ENCODE measurements at places on chromosomes 2 and 18.

DNA sequence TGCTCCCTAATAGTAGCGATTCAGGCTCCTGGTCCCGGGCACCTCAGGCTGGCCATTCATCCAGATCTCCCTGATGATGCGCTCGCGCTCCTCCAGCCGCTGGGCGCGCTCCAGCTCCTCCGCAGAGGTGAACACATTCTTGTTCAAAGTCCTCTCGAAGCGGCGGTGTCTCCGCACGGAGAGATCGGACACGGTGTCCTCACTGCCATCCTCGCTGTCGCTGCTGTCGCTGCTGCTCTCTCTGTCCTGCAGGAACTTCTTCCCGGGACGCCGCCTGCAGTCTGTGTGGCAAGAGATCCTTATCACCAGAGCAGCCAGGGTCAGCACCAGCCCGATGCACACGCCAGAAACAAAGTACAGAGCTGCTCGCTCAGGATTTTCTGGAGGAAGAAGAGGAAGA is 67.5 kb downstream of the EVA1A start:
- no peak for DNase-seq

DNA sequence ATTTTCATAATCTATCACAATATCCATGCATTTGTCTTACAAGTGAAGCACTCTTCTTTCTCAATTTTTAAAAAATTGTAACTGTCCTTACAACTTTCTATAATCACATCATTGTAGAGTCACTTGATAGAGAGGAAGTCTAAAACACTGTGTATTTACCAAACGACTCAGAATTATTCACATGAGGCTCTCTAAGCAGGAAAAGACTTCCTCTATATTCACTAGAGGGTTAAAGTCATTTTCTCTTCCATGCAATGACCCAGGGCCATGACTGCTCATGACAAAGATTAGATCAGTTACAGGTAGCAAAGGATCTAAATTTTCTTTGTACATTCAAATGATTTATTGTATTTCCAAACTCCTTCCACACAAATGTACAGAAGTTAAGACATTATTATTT is 9.0 kb upstream of the SLC1A4 start:
- peak; percentile 28 for DNase-seq

DNA sequence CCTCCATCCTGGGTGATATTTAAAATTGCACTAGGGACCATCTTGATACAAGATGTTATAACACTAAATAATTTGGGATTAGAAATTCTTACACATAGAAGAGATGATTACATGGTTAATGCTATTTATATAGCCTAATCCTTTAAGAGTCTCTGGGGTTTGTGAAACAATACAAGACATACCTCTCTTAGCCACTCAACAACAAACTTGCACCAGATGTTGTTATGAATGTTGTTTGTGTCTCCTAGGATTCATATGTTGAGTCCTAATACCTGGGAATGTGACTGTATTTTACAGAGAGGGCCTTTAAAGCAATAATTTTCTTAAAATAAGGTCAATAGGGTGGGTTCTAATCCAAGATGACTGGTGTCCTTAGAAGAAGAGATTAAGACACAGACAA is 678.3 kb downstream of the NYAP2 start:
- no peak for DNase-seq

GRCh38 chr2:232292395-232293154 is 86.0 kb upstream of the ALPP start:
- DNase-seq: peak; percentile 78

DNA sequence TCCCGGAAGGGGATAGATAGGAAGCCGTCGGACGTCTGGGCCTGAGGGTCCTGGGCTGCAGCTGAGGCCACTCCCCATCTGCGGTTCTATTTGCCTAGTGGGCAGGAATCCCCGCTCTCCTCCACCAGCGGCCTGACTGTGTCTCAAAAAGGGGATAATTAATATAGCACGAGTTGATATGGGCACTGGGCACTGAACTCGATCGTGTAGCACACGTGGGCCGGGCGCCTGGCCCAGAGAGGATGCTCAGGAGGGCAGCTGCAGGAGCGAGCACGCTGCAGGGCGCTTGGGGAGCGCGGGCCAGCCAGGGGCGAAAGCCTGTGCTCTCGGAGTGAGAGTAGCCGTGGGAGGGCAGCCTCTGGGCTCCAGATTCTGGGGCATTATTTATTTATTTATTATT is 8.8 kb upstream of the GBX2 start:
- no peak for DNase-seq

DNA sequence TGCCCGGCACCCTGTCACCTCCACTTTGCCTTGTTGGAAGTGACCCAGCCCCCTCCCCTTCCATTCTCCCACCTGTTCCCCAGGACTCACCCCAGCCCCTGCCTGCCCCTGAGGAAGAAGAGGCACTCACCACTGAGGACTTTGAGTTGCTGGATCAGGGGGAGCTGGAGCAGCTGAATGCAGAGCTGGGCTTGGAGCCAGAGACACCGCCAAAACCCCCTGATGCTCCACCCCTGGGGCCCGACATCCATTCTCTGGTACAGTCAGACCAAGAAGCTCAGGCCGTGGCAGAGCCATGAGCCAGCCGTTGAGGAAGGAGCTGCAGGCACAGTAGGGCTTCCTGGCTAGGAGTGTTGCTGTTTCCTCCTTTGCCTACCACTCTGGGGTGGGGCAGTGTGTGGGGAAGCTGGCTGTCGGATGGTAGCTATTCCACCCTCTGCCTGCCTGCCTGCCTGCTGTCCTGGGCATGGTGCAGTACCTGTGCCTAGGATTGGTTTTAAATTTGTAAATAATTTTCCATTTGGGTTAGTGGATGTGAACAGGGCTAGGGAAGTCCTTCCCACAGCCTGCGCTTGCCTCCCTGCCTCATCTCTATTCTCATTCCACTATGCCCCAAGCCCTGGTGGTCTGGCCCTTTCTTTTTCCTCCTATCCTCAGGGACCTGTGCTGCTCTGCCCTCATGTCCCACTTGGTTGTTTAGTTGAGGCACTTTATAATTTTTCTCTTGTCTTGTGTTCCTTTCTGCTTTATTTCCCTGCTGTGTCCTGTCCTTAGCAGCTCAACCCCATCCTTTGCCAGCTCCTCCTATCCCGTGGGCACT is 4.5 kb downstream of the RETREG2 start:
- DNase-seq: no peak

GRCh38 chr18:78376046-78376445 is 603.6 kb upstream of the SALL3 start:
- no peak for DNase-seq

GRCh38 chr2:138476940-138477339 is 24.6 kb upstream of the SPOPL start:
- DNase-seq: no peak

DNA sequence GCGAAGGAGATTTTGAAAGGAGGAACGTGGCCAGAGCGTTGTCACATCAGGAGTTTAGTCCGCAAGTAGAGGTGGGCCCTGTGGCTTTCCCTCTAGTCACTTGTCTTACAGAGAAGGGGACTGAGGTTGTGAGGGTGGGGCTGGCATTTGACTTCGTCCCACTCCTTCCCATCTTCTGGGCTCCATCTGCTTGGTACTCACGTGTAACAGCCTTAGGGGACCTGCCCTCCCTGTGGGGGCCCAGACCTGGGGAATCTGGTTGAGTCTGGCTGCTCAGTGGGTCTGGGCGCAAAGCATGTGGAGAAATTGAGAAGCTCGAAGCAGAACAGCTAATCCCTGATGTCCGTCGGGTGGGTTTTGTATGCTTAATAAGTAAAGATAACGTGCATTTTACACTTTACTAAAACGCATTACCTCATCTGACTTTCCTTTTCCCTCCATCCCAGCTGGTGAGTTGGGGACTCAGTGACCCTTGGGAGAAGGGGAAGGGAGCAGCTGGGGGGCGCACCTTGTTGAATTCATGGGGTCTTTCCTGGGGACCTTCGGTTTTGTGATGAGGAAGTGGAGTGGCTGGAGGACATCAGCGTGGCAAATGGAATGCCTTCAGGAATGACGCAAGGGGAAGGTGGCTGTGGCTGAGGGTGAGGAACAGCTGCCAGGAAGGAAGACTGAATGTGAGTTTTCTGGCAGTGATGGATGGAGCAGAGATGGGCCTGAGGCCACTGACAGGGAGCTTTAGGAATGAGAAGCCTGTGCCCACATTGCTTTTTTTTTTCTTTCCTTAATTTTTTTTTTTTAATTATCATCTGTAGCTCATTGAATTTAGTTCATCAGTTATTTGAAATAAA is 44.8 kb downstream of the ASAP2 start:
- DNase-seq: no peak

DNA sequence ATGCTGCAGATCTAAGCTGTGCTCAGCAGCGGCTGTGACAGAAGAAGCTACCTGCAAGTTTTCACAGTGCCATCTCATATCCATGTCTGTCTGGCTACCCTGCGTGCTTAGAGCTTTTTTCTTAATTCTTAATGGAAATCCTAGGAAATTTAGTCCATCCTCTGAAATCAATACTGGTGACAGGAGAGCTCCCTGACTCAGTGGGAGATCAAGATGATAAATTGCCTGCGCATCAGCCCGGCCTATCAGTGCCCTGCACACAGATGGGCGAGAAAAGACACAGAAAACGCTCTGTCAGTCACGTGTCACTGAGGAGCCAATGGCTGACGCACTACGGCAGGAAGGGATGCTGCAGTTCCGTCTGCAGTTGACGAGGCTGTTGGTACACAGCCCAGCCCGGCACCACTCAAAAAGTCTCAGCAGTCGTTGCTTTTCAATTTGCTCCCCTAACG is 819.6 kb upstream of the FSHR start:
- DNase-seq: no peak

Data from NB4 (cell line).